ENCODE measurements at places on chromosomes 16 and 17. TPM values are rescaled to one million over a fixed set of nuclear protein-coding genes. Genes with fewer than 3 reads are reported as not detected.

GRCh38 chr17:45996282-45996937 lies 2.6 kb upstream of the STH start:
- H3K4me1 ChIP-seq = no peaks in the 10 kb centered on the region
- no peaks in the 10 kb centered on the region for H3K27me3 ChIP-seq
- H3K36me3 ChIP-seq = no peaks in the 10 kb centered on the region
- DNase-seq = no peak
- no peak overlapping the region for H3K27ac ChIP-seq

GRCh38 chr17:45170931-45171337 lies 9.3 kb downstream of the HEXIM2 start:
- H3K36me3 ChIP-seq = no peaks in the 10 kb centered on the region
- H3K4me3 ChIP-seq = peak overlapping the region; percentile 20
- H3K27me3 ChIP-seq = no peaks in the 10 kb centered on the region
- peaks cover 15% of the 10 kb centered on the region for H3K4me1 ChIP-seq

DNA sequence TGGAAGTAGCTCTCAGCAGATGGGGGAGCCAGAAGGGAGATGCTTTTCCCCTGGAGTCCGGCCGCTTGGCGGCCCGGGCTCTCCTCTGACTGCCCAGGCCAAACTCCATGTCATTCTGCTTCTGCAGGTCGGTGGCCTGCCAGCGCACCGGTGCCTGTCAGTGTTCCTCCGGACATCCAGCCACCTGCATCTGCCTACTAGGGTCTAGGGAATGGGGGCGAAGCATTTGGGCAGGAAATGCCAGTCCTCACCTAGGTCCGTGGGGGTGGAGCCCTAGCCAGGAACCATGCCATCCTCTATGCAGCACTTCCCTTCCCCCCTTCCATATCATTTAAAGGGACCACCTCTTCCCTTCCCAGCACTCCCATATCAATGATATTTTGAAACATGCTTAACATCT lies 34.2 kb downstream of the GJC1 start:
- DNase-seq = no peak
- no peaks in the 10 kb centered on the region for H3K4me1 ChIP-seq
- H3K36me3 ChIP-seq = no peaks in the 10 kb centered on the region
- no peaks in the 10 kb centered on the region for H3K27me3 ChIP-seq

The SLC2A4 gene
- total RNA-seq = 1.7 TPM

The PIRT gene
- total RNA-seq = not detected

DNA sequence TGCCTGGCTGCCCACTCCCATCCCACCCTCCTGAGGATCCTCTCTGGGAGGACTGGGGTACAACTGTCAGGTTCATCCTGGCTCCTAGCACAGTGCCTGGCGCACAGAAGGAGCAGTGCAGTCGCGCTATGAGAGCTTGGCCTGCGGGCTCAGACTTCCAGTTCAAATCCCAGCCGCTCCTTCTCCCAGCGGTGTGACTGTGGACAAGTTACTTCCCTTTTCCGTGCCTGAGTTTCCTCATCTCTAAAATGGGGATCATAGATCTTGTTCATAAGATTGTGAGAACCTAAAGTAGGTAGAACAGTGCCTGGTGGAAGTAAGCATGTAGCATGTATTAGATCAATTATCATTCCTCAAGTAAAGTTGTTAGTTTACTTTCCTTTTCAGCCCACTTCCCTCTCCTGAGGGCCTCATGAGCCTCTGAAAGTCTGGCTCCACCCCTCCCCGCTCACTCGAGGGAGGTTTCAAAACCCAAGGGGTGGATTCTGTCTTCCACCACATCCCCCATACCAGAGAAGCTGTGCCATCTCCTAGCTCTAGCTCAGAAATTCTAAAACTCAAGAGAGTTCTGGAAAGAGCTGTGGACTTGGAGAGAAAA lies 19.9 kb upstream of the COL1A1 start:
- no peaks in the 10 kb centered on the region for H3K27me3 ChIP-seq
- peak overlapping the region; percentile 33 for H3K27ac ChIP-seq
- no peak for DNase-seq
- H3K4me1 ChIP-seq = peaks cover 16% of the 10 kb centered on the region
- H3K36me3 ChIP-seq = no peaks in the 10 kb centered on the region
